Brain pericyte (primary cell): ENCODE measurements at places on chromosomes 12 and 14.
A peak's percentile ranks its signal among the peaks of the same experiment; 100 is the strongest.

GRCh38 chr14:35298351-35298750 is 6.2 kb downstream of the PSMA6 start:
- DNase-seq, result no peak

- DNase-seq, result no peak
Observed at GRCh38 chr14:103122947-103123633, at the start of gene TNFAIP2. TNFAIP2 (plus strand) TSS chr14:103123461; CDS start chr14:103126458, 2,997 bp downstream.

GRCh38 chr14:68544081-68544892 is 248.6 kb downstream of the ZFP36L1 start:
- peak; percentile 70 for DNase-seq

GRCh38 chr14:94517641-94518257 is 8.5 kb upstream of the SERPINA12 start:
- DNase-seq, result no peak

DNA sequence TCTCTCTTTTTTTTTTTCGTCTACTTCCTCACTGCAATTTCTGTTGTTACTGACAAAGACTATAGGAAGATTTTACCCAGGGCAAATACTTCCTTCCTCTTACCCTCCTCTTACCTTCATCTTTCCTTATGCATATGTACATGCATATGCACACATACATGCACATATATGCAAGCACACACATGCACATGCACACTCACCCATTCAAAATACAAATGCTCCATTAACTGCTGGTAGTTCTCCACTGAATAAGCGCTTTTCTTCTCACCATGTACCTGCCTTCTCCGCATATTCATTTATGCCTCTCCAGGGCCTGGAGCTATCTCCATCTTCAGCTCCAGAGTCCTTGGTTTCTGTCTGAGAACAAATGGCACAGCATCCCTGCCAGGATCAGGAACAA is 632 bp downstream of the C12orf54 start:
- DNase-seq, result no peak

- no peak for DNase-seq
Observed at GRCh38 chr12:54384591-54385041, at the start of gene ZNF385A. ZNF385A (minus strand) TSS chr12:54384733; CDS start chr12:54384514, 219 bp downstream.

GRCh38 chr12:51959211-51959610 is 7.7 kb downstream of the ACVR1B start:
- DNase-seq, result no peak

DNA sequence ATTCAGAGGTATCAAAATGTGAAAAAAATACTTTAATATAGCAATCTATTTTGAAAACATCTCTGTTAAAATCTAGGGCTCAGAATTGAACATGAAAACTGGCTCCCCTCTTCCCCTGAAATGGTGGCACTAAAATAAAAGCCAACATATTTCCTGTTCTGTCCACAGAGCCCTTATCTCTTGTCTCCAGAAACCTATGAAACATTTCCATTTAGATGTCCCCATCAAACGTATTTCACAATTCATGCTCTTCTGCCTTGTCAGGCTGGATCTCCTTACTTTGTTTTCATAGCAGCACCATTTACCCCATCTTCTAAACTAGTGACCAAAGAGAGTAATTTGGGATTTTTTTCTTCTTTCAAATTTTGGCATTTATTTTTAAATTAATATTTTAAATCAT is 42.4 kb downstream of the PDE3A start:
- DNase-seq, result no peak

- DNase-seq, result no peak
Observed at GRCh38 chr12:1470051-1470450, 124.3 kb downstream of the FBXL14 start.

DNA sequence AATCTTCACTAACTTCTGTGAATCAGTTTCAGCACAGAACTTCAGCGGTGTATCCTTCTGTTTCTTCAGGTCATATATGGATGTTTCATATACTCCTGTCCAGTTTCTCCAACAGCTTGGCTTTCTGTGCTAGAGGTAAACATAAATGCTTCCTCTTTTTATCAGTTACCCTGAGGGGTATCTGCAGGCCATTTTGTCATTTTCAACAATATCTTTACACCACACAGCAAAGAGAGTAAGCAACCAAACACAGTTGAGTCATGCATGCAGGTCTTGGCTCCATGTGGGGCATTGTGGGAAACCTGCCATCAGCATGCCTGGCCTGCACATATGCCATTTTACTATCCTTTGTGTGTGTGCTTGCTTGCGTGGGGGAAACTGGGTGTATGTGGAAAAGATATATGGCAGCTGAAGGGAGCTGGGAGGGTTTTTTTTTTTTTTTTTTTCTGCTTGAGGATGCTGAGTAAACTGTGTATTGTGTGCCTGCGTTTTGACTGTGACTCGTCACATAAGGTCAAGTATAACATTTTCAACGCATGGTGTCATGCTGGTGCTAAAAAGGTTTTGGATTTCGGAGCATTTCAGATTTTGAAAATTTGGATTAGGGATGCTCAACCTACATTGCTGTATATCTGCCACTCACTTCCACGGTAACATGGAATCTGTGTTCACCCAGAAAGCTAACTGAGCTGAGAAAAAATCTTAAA is 56.1 kb upstream of the YARS2 start:
- DNase-seq, result no peak

DNA sequence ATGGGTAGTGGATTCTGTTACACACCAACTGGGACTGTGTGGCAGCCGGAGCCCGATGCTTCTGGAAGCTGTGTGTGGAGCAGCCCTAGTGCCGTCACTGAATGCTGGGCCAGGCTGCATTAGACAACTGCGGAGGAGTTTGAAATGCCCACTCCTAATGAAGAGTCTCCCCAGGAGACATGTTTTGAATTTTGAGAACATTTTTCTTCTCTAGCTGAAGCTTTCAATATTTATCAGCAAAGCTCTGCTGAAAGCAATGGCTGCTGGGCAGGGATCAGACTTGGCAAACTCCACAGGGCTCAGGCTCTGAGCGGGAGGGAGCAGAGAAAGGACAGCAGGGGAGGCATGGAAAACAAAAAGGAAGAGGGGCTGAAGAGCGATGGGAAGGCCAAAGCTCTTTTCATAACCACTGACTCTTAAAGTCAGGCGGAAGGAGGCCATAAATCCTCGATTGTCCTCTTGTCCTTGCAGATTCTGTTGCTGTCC is 189.1 kb downstream of the MON2 start:
- DNase-seq, result no peak

DNA sequence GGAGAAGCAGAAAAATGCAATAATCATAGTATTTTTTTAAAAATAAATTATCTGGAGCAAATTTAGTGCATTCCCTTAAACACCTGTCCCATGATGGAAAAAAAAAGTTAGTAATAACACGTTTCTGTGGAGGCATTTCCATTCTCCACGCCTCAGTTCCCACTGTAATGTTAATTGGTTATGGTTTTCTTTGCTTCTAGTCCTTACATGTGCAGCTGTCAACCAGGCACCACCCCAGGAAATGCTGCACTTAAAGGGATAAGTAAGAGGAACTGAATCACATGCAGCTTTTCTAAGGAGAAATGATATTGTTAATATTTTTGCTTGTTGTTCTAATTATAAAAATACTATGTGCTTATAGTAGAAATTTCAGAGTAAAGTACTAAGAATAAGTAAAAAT is 240.3 kb downstream of the ZFP36L1 start:
- no peak for DNase-seq

- peak; percentile 7 for DNase-seq
Observed at GRCh38 chr14:71322655-71323250, 415.5 kb downstream of the PCNX1 start.

GRCh38 chr12:53210843-53211242 is 3.8 kb upstream of the ITGB7 start:
- no peak for DNase-seq

- no peak for DNase-seq
Observed at GRCh38 chr12:65858831-65859230, 34.5 kb downstream of the HMGA2 start.

GRCh38 chr12:67784831-67785230 is 136.3 kb downstream of the DYRK2 start:
- DNase-seq, result no peak

- DNase-seq, result no peak
Observed at GRCh38 chr12:131505561-131505960, 205.3 kb upstream of the SFSWAP start.

DNA sequence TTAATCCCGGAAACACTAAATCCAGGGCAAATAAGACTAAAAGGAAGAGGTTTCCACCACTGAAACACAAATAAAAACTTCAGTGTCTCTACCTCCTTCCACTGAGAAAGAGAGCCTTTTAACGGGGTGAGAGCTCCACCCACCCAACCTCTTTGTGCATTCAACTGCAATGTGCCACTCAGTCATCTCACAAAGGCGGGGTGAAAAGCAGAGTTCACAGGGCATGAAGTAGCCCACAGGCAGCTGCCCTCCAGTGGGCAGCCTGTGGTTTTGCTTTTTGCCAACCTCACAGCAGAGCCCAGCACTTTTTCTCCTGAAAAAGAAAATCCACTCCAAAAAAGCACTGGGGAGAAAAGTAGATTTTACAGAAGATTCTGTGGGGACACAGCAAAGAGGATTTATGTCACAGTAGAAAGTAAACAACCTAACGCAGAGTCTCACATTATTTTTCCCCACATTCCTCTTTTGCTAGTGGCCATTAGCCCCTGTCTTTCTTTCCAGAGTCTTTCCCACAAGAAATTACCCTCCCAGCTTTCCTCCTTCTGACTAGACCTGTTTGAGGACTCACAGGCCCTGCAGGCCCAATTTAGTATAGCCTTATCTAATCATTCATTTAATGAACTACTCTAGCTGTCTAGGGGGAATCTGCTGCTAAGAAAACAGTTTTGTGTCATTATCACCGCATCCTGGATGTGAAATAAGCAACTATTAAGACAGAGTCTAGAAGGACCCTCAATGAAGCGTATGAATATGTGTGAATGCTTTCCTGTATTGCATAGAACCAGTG is 753.8 kb upstream of the FOXG1 start:
- DNase-seq, result no peak

DNA sequence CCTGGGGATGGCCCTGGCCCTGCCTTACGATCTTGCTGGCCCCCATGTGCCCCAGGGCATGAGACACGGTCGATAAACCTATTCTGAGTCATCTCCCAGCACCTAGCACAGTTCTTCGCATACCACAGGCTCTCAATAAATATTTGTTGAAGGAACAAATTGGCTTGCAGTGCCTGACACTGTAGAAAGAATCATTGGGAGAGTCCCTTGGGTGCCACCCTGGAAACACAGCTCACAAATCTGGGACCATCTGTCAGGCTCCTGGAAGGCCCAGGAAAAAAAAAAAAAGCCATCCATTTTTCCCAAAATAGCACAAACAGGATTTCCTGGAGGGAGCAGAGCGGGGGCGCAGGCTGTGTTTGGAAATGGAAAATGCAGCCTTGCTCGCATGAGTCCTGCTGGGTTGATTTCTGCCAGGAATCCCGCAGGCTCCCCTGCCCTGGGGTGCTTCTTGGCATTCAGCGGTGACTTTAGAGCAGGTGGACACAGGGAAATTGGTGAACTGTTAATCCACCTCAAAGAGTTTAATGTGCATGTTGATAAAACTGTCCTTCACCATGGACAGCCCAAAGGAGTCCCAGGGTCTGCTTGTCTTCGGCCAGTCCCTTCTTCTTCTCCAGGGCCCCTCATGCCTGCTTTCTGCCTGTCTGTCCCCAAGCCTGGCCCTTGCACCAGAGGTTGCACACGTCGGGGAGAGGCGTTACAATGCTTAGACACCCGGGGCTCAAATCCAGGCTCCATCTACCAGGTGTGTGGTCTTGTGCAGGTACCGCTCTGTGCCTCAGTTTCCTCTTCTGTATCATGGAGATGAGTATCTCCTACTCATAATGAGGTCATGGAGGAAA is 106.1 kb upstream of the RFLNA start:
- DNase-seq, result no peak

DNA sequence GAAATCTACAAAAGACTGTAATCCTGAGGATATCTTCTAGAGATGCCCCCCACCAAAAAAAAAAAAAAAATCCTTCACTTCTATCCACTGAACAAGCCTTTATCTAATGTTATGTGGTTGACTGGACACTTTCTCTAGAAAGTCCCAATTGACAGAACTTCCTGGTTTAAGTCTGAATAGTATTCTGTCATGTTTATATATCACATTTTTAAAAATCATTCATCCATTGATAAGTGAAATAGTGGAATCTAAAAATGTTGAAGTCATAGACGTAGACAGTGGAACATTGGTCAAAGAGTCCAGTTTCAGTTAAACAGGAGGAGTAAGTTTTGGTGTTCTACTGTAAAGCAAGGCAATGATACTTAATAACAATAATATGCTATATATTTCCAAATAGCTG is 297.0 kb downstream of the SSPN start:
- DNase-seq, result no peak

GRCh38 chr14:30227436-30227835 is 299.8 kb upstream of the PRKD1 start:
- no peak for DNase-seq

- DNase-seq, result no peak
Observed at GRCh38 chr12:76462668-76463224, 96.8 kb downstream of the OSBPL8 start.

DNA sequence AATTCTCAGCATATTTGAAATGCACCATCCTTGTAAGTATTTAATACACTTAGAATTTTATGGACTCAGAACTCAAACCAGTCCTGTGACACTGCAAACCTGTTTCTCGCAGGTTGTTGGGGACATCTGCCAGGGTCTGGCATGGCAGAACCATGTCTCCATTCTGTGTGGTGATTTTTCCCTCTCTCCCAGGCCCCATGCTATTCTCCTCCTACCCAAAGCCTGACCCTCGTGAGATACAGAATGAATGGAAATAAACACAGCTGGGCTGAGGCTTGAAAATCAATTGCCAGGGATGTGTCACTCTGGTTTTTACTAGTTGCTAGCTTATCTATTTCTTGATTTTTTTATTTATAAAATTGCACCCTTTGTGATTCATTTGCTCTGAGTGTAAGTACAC is 19.8 kb downstream of the TPH2 start:
- DNase-seq, result no peak

DNA sequence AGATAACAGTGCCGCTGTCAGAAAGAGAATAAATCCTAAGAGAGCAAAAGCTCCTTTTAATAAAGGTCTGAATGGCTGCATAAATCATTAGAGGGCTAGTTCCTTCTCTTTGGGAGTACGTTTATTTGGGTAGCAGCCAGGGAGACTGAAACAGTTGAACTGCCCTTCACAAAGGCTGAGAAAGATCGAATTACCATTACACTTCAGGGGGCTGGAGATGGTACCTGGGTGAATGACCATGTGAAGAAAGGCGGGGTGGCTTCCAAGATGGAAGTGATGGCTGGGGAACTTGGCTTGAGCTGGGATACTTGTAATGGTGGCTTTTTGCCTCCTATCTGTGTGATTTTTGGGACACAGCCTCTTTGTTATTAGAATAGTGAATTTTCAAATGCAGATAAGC is 1.7 kb upstream of the FGD4 start:
- DNase-seq, result no peak

DNA sequence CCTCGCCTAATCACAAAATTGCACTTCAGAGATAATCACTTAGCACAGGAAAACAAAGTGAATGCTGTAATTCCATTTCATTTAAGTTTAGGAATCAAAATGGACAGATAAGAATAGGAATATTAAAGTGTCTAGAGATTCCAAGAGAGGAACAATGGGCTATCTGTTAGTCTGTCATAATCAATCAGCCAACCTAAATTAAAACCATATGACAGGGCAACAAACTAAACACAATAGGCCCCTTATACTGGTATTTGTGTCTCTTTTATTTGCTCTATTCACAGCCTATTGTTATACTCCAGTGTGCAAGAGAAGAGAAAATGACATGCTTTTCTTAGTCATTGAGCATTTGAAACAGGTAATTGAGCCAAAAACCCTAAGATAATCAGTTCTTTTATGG is 259.4 kb downstream of the PRKD1 start:
- no peak for DNase-seq

- no peak for DNase-seq
Observed at GRCh38 chr12:123242116-123242904, 9.1 kb downstream of the MTRFR start.

- DNase-seq, result no peak
Observed at GRCh38 chr12:113097716-113098440, 37.7 kb downstream of the RASAL1 start.
